Osteoblast (primary cell): ENCODE measurements at places on chromosomes 13 and 19. TPM values are rescaled to one million over a fixed set of nuclear protein-coding genes. Genes with fewer than 3 reads are reported as not detected.
A peak's percentile ranks its signal among the peaks of the same experiment; 100 is the strongest.

The ERICH6B gene
- not detected in 2 replicates for total RNA-seq

- peak; percentile 80 for DNase-seq
These were observed 34.5 kb downstream of the C13orf46 start for GRCh38 chr13:113939129-113939943.

GRCh38 chr19:900302-901111 is 7.2 kb downstream of the RNU6-9 start:
- DNase-seq, result peak; percentile 92

- peak; percentile 54 for DNase-seq
These were observed 43.7 kb upstream of the TPM4 start for GRCh38 chr19:16032509-16033135.

- DNase-seq, result no peak
These were observed 95.7 kb downstream of the STK24 start for GRCh38 chr13:98480915-98481877.

GRCh38 chr13:112183532-112184090 is 116.7 kb downstream of the SOX1 start:
- no peak for DNase-seq
